ENCODE measurements at places on chromosomes 6 and 20.

DNA sequence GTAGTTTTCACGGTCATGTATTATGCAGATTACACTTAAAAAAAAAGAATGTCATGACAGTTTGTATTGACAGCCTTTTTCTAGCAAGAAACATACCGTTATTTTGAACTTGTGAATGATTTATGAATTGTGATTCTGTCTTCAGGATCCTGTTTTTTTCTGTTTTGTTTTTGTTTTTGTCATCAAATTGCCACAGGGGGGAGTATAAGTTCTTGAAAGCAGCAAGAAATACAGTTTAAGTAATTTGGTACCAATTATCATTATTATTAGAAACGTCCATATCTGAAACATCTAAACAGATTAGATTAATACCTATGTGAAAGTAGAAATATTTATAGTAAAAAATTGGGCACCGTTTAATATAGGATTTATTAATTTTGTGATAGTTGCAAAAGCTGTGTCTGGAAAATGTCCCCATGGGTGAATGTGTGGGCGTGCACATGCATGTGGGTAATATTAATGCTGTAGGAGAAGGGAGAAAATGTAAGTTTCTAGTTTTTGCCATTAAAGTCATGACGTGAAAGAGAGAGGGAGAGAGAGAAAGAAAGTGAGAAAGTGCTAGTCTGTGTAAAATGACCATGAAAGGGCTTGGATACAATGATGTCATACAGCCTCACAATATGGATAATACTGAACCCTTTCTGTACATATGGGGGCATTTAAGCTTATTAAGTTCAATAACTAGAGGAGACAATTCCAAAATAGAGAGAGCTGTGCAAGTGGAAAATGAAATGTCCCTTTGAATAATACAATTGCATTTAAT, 9.4 kb upstream of the CCN2 start:
- no peak for DNase-seq

DNA sequence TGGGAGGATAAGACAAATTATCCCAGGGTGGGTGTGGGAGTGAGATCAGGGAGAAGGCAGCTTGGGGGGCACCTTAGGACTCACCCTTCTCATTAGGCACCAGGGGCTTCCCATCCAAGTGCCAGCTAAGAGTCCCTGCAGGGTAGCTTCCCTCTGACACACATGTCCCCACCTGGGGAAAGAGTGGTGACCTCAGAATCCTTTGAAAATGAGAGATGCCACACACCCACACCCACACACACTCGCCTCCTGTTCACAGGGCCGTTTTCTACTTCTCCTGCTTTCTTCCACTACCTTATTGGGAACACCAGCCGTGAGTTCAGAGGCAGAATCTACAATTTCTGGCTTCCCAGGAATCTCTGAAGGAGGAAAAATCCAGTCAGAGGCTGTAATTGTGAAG, 1.0 kb downstream of the AGER start:
- DNase-seq = no peak

GRCh38 chr20:36093025-36093803, 61.3 kb upstream of the EPB41L1 start:
- no peak for DNase-seq

DNA sequence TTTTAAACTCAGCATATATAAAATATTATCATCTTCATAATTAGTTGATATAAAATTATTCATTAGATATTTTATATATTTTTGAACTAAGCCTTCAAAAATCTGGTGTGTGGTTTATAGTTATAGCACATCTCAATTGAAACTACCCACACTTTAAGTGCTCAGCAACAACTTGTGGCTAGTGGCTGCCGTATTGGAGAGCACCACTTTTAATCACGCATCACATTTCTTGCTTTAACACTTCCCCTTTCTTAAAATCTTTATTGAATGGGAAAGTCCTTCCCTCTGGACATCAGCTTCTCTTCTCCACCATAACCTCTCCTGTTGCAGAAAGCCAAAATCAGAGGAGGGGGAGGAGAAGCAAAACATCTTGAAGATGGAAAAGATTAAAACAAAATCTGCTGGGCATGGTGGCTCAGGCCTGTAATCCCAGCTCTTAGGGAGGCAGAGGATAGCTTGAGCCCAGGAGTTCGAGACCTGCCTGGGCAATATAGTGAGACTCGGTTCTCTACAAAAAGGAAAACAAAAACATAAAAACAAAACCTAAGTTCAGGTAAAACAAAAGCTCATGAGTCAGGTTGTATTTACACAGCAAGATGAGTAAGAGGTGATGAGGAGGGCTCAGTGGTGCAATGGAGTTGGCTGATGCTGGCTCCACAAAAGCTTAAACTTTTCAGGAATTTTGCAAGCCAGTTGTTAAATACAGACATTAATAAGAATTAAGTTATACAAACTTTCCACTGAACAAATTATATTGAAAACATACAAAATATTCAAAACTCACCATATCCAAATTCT, 237.0 kb upstream of the SUPT3H start:
- no peak for DNase-seq

DNA sequence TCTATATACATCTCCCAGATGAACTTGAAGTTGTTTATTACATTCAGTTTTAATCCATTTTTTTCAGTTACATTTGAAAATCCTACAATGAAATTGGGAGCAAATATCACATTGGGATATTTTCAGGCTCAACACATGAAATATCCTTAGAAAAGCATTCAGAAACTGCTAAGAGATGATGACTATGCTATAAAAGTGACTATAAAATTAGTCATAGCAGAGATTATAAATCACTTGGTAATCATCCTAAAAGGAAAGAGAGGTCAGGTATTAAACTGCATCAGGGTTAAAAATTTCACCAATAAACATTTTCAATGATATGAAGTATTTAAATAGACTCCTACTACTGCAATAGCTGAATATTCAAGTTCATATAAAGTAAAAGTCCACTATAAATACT, 987.7 kb downstream of the GRIK2 start:
- DNase-seq = no peak

GRCh38 chr20:15643713-15644112, 929.5 kb downstream of the KIF16B start:
- DNase-seq = no peak

DNA sequence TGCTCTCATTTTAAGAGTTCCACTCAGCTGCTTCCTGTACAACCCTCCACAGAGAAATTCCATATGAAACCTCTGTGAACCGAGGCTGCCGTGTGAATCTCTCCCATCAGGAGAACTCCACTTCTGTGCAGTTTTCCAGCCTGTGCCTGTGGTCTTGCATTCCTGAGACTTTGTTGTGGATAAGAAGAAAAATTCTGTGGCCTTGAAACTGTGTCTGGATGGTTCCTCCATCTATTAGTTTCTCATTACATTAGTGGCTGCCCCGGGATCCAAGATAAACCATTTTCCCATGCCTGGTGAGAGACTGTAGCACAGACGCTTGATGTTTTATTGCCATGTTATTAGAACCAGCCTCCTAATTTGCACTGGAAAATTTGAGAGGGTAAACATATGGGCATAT, 40.8 kb upstream of the TIAM2 start:
- no peak for DNase-seq

DNA sequence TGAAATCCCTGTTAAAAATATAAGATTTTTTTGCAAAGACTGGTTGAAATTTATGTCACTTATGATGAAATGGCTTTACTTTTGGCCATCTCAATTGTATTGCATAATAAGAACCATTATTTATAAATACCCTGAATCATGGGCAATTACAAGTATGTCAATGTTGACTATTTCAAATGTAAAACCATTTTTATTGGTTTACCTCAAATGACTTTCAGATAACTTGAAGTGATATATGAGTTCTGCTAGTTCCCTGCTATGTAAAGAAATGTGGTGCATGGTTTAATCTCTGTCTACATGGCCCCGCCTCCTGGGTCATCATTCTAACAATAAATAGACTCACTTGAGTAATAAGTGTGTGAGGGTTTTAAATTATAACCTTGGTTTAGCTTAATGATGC, 275.6 kb upstream of the PREP start:
- DNase-seq = no peak

Measured in stimulated activated CD8-positive, alpha-beta memory T cell treated with anti-CD3 and anti-CD28 coated beads, Interleukin-4, amount 100 ng/mL, for 4 hours (primary cell).